Vagina (tissue), 2 donors: ENCODE measurements at places on chromosomes 5 and 9. TPM values are rescaled to one million over a fixed set of nuclear protein-coding genes. Genes with fewer than 3 reads are reported as not detected.

Gene LIFR
- total RNA-seq, result 63.3 TPM

Gene CD14
- 48.4 TPM for total RNA-seq

Gene TPPP
- 4.7 TPM for total RNA-seq

DNA sequence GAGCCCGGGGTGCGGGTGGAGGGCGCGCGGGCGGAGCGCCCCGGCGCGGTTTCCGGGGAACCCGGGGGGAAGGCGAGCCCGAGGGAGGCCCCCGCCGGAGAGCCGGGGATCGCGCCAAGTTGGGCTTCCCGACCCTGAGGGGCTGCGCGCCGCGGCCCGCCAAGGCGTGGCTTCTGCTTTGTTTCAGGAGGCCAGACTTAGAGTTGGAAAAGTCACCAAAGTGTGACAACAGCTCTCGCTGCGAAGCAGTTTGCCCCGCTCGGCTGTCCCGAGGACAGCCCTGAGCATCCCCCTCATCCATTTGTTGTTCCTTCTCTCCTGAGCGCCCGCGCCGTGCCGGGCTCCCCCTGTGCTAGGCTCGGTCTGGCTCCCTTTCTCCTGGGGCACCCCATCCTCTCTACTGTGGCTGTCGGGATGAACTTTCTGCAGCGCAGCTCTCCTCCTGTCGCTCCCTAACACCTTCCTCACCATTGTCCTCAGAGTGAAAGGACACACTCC lies 410 bp downstream of the GLIPR2 start:
- no peaks in the 10 kb centered on the region for H3K27me3 ChIP-seq
- H3K4me1 ChIP-seq, result peaks cover 63% of the 10 kb centered on the region
- DNase-seq, result no peak
- peak overlapping the region; percentile 98 for H3K4me3 ChIP-seq
- peak overlapping the region; percentile 93 for H3K27ac ChIP-seq

- no peak overlapping the region for H3K27ac ChIP-seq
- no peak overlapping the region for H3K4me3 ChIP-seq
- no peaks in the 10 kb centered on the region for H3K4me1 ChIP-seq
- no peaks in the 10 kb centered on the region for H3K27me3 ChIP-seq
Observed at GRCh38 chr9:128448746-128449145, 7.1 kb upstream of the ODF2 start.

- no peaks in the 10 kb centered on the region for H3K4me1 ChIP-seq
- no peak overlapping the region for H3K4me3 ChIP-seq
- H3K36me3 ChIP-seq, result no peaks in the 10 kb centered on the region
- DNase-seq, result no peak
- no peak overlapping the region for H3K27ac ChIP-seq
Observed at GRCh38 chr5:28927559-28928326, 1889.4 kb upstream of the CDH9 start.

- H3K4me3 ChIP-seq, result peak overlapping the region; percentile 95
- peak overlapping the region; percentile 87 for H3K27ac ChIP-seq
- no peaks in the 10 kb centered on the region for H3K27me3 ChIP-seq
- H3K4me1 ChIP-seq, result peaks cover 56% of the 10 kb centered on the region
- peaks cover 25% of the 10 kb centered on the region for H3K36me3 ChIP-seq
Observed at GRCh38 chr9:129835860-129836223, 584 bp downstream of the USP20 start.

- H3K36me3 ChIP-seq, result no peaks in the 10 kb centered on the region
- H3K4me1 ChIP-seq, result no peaks in the 10 kb centered on the region
- peak overlapping the region; percentile 52 for H3K27ac ChIP-seq
- no peak for DNase-seq
- H3K4me3 ChIP-seq, result no peak overlapping the region
Observed at GRCh38 chr9:106622164-106622487, 240.8 kb upstream of the ZNF462 start.

DNA sequence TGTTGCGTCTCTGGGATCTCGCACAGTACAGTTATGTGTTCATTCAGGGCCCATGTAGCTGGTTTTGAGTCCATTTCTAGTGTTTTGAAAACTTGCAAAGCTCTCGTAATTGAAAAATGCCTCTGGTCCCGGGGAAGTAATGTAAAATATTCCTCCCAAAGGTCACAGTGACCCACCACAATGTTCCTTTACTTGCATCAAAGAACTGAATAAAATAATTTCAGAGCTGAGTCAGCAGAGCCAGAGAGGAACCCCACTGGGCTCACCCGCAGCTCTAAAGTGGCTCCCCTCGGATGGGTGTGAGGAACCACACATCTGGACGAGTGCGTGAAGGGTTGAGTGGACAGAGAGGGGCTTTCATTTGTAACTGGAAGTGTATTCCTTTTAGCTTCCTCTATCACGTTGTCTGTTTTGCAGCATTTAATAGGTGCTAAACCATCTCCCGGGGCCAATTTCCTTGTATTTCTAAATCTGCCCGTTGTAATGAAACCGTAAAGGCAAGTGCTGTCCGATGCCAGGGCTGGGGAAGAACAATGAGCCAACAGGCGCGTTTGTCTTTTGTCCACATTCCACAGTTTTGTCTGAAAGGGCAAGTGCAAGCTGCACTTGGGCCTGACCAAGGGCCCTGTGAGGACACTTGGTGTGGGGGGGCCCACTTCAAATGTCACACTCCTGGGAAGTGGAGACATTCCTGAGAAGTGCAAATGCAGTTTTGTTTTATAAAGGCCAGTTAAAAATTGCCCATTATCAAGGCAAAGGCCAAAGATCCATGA lies 29.9 kb downstream of the COL5A1 start:
- H3K27me3 ChIP-seq, result no peaks in the 10 kb centered on the region
- peaks cover 63% of the 10 kb centered on the region for H3K4me1 ChIP-seq
- peak overlapping the region; percentile 7 for H3K4me3 ChIP-seq
- H3K36me3 ChIP-seq, result no peaks in the 10 kb centered on the region

DNA sequence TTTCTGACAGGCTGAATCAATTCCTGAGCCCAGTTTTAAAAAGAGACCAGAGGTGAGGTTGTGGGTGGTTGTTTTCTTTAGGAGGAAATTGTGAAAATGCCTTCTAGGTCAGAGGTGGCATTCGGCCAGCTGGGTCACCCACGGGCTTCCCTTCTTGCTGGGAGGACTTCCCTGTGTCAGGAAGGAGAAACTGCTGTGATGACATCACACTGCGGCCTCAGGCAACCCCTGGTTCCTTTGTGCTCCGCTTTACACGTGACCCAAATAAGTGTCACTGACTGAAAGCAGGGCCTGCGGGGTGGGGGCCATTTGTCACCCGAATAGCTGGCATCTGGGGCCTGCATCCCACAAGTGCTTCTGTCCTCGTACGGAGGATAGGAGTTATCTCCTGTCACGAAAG lies 39.7 kb downstream of the FABP6 start:
- no peaks in the 10 kb centered on the region for H3K27me3 ChIP-seq
- no peak overlapping the region for H3K27ac ChIP-seq
- H3K4me3 ChIP-seq, result no peak overlapping the region

DNA sequence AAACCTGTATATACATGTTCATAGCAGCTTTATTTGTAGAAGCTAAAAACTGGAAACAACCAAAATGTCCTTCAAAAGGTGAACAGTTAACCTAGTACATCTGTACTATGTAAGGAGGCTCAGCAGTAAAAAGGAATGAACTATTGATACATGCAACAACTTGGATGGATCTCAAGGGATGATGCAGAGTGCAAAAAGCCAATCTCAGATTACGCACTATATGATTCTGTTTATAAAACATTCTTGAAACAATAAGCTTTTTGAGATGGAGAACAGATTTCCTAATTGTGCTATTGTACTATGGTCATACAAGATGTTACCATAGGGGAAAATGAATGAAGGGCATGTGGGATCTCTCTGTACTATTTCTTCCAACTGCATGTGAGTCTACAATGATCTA lies 88.9 kb downstream of the PAM start:
- no peaks in the 10 kb centered on the region for H3K4me1 ChIP-seq
- H3K27me3 ChIP-seq, result no peaks in the 10 kb centered on the region
- H3K4me3 ChIP-seq, result no peak overlapping the region
- no peaks in the 10 kb centered on the region for H3K36me3 ChIP-seq
- no peak for DNase-seq

GRCh38 chr5:107063511-107063910 lies 607.2 kb downstream of the EFNA5 start:
- no peaks in the 10 kb centered on the region for H3K36me3 ChIP-seq
- no peaks in the 10 kb centered on the region for H3K27me3 ChIP-seq
- no peak overlapping the region for H3K4me3 ChIP-seq
